EL (cell line): ENCODE measurements at places on chromosomes 3 and 15.

DNA sequence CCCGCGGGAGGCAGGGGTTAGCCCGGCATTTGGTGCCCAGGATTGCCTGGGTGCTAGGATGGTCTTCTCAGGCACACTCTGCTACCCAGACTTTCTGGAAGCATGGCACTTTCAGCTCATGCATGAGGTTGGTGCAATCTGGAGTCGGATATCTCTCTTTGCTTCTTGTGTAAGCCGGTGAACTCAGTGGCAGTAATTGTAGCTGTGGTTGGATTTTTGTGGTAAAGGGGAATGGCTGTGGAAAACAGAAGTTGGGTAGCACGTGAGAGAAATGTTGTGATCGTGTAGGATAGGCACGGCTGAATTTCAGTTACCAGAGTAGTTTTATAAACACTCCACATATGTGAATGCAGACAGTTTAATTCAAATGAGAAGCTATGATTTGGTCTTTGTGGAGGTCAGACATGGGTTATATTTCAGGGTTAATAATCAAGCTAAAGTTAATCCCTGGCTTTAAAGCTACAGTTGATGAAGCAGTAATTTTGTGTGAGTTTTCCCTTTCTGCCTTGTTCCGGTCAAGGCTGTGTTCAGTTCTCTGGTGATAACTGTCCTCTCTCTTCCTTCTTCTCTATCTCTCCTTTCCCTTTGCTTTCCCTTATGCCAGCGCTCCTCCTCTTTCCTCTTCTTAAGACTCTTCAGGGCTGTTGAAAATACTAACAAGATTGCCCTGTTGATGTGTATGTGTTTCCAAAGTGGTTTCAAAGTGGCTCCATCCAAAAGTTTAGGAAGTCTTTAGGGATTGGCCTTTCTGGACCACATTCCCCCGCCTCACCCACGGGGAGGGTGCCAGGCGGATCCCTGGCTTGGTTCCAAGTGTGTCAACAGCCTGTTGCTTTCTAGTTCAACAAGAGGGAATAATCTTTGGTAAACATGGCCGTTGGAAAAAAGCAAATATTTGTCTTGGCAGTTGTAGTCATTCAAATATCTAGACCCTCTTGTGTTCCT is 404.6 kb upstream of the C2CD4B start:
- peak; percentile 81 for DNase-seq

- DNase-seq, result peak; percentile 68
These were observed 20.4 kb upstream of the NFKBIZ start for GRCh38 chr3:101828691-101829436.

DNA sequence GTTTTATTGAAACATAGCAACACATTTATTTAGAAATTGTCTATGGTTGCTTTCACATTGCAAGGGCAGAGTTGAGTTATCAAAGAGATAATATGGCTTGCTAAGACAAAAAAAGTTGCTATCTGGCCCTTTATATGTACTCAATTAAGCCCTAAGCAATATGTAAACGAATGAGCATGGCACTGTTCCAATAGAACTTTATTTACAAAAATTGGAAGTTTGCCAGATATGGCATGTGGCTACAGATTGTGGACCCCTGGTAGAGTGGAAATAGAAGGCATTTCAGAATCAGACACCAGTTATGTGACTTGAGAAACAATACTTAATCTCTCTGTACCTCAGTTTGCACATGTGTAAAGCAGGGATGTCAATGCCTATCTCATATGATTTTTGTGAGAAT is 515.6 kb upstream of the SGO1 start:
- DNase-seq, result no peak

DNA sequence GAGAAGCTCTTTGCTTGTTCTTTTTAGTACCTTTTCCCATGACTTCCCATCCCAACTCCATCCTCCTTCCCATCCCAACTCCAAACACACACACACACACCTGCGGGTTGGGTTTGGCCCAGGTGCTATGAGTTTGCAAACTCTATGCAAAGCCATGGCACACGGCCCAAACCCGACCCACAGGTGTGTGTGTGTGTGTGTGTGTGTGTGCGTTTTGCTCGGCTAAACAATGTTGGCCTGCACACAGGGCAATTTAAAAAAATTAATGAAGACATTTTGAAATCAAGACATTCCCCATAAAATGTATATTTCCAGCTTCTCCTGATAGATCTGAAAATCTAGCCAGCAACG is 103.7 kb upstream of the TLE3 start:
- DNase-seq, result no peak

- DNase-seq, result no peak
These were observed 12.8 kb downstream of the PAK6 start for GRCh38 chr15:40251486-40252140.

DNA sequence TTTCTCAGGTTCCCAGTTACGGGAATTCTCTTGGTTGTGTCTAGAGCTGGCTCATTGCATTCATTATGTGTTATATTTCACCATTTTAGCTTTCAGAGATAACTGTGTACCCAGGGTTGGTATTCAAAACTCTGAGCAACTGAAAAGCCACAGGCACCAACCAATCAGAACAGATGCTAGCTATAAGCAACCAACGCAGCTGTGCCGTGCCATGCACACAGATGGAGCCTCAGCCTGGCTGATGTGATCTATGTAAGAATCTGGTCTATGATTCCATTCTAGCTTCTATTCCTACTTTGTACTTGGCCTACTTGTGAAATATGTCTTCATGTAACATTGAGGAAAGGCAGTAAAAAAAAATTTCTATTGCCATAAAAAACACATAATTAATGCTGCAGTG is 95.0 kb upstream of the CCDC80 start:
- no peak for DNase-seq

DNA sequence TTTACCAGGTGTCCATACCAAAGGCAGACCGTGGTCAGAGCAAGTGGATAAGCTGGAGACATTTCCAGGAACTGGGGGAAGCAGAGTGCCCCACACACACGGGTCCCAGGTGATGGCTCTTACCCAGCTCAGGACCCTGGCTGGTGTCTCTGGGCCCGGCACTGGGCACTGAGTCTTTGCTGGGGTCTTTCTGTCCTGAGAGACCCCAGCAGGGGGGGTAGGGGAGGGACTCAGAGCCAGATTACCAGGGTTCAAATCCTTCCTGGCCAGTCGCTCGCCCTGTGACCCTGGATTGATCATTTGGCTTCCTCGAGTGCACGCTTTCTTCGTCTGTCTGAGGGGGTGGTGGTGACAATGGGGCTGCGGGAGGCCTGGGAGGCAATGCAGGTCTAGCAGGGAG is 95.7 kb downstream of the PLXNA1 start:
- DNase-seq, result no peak

DNA sequence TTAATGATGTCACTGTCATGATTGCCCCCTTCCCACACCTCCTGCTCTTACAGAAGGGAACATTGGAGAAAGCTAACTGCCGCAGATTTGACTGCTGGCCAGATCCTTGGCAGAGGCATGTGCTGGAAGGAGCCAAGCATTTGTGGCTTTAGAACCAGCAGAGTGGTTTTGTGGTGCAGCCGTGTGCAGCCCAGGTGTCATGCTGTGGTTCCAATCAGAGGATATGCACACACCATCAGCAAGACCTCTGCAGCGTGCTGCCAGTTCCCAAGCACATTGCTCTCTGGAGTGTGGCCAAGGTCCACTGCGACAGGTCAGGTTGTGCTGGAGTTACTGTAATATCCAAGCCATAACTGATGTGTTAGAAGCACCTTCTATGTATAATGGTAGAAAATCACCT is 61.6 kb downstream of the OTOL1 start:
- DNase-seq, result no peak

- DNase-seq, result no peak
These were observed 84.8 kb downstream of the LSM3 start for GRCh38 chr3:14263317-14264005.

GRCh38 chr3:8532251-8532871 is 30.7 kb downstream of the LMCD1 start:
- DNase-seq, result peak; percentile 85

DNA sequence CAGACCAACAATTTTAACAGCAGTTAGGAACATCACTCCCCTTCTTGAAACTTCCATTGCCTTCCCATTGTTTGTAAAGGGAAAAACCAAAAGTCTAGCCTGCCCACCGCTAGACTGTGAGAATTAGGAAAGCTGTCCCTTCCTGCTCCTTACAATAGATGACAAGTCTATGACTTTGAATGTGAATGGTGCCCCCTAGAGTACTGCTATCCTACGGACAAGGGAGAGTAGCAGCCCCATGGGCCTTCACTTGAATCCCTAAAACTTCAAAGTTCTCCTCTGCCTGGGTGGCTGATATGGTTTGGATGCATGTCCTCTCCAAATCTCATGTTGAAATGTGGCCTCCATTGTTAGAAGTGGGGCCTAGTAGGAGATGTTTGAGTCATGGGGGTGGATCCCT is 41.0 kb upstream of the FSIP1 start:
- no peak for DNase-seq

- DNase-seq, result no peak
These were observed 99.8 kb downstream of the TMEM108 start for GRCh38 chr3:133138017-133138416.

GRCh38 chr3:72494130-72494529 is 354.1 kb downstream of the SHQ1 start:
- no peak for DNase-seq

- DNase-seq, result peak; percentile 4
These were observed 41.4 kb downstream of the ROBO2 start for GRCh38 chr3:77081240-77081661.

GRCh38 chr15:59828861-59829260 is 139.7 kb upstream of the BNIP2 start:
- DNase-seq, result no peak

GRCh38 chr3:142999881-143000280 is 1.5 kb upstream of the U2SURP start:
- no peak for DNase-seq
